ENCODE measurements at places on chromosomes 13 and 19. TPM values are rescaled to one million over a fixed set of nuclear protein-coding genes. Genes with fewer than 3 reads are reported as not detected.

GRCh38 chr13:52924289-52925148, 76.1 kb upstream of the PCDH8 start:
- no peak for DNase-seq

- no peak for DNase-seq
Measured at GRCh38 chr13:89832827-89833226, 1514.7 kb upstream of the MIR17HG start.

- DNase-seq, result no peak
Measured at GRCh38 chr13:99103536-99103935, 97.1 kb upstream of the UBAC2 start.

GRCh38 chr19:39409208-39410016, 2.8 kb downstream of the ZFP36 start:
- DNase-seq, result no peak

- no peak for DNase-seq
Measured at GRCh38 chr19:35742121-35742724, at the start of gene IGFLR1. Gene IGFLR1 (minus strand): TSS chr19:35742452. CDS start chr19:35741180, 1,272 bp downstream.

GRCh38 chr19:16141043-16141442, 2.4 kb upstream of the HSH2D start:
- DNase-seq, result no peak

DNA sequence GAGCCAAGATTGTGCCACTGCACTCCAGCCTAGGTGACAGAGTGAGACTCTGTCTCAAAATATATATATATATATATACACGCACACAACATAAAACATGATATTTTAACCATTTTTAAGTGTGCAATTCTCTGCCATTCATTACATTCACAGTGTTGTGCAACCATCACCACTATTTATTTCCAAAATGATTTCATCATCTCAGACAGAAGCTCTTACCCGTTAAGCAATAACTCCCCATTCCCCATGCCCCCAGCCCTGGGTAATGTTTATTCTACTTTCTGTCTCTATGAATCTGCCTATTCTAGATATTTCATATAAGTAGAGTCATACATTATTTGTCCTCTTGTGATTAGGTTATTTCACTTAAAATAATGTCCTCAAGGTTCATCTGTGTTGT, 20.3 kb downstream of the WDR88 start:
- DNase-seq, result no peak

DNA sequence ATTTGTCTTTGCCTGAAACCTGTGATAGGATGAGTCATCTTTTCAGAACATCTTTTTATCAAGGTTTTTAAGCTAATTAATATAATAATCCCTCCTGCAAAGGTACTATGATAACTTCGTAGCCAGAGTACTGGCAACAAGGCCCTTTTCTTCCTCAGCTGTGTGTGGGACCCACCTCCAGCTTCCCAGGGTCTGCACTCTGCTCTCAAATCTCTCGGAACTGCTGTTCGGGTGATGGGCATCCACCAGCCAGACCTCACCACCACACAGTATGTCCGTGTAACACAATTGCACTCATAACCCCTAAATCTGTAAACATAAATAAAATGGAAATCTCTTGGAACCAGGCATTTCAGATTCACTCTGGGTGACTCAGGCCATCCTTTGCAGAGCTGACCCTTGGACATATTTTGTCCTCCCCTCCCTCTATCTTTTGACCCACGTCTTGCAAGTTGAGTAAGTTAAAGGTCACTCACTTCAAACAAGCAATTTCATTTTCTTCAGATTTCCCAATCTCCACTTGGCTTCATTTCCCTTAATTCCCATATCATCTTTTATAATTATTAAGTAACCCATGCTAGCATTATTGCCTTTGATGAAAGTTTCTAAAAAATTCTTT, 29.5 kb downstream of the COL4A1 start:
- DNase-seq, result no peak

GRCh38 chr13:32956595-32956933, 59.7 kb upstream of the KL start:
- DNase-seq, result no peak

DNA sequence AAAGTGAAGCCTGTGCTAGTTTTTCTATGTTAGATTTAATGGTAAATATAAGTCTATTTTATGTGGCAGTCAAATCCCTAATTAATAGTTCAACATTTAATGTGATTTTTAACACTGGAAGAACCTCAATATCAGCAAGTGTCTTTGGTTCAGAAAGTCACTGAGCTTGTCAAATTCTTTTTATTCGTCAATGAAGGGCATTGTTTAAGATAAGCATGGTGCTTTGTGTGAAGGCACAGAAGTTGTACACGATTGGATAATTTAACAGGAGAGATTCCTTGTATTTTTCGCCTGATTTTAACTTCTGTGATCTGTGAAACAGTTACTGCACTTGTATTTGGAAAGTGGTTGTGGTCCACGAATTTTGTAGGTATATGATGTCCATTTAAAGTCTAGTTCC, 30.2 kb upstream of the RB1 start:
- DNase-seq, result no peak

GRCh38 chr13:34637138-34637537, 304.9 kb upstream of the NBEA start:
- DNase-seq, result no peak

GRCh38 chr19:32542477-32543108, 38.4 kb upstream of the PDCD5 start:
- DNase-seq, result no peak

DNA sequence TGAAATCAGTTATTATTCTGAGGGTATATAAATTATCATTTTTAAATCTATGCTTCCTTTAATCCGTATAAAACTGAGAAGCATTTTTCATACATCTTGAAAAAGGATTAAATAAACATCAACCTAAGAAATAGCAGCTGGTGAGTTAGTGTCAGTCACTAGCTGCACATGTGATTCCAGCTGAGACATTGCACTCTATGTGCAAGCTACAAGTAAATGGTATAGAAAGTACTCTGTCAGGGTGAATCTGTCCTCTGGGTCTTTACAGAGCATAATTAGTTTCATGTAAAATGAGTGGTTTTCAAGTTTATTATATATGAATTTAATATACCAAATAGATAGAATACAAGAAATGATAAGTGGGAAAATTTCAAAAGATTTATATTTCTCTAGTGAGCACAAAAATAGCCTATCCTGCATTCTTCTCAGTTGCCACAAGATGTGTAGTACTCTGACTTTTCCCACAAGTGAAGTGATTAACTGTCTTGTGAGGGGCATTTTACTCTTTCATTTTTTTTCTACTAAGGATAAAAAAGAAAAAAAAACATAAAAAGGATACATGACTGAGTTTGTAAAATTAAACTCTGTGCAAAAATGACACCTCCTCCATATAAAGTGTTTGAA, 1372.1 kb downstream of the PCDH9 start:
- DNase-seq, result no peak

DNA sequence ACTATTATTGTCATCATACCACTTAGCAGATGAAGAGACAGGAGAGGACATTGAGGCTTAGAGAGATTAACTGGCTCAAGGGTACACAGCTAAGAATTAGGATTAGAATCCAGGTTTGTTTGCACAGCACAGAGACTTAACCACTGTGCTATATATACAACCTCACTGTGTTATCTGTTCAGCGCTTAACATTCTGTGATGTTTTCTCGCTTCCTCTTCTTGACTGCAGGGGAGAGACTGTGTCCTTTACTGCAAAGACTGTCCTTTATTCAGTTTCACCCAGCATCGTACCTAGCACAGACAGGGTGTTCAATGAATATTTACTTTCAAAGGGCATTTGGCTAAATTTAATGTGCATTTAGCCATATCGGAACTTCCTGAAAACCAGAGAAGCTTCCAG, 54.9 kb upstream of the PCDH8 start:
- no peak for DNase-seq

DNA sequence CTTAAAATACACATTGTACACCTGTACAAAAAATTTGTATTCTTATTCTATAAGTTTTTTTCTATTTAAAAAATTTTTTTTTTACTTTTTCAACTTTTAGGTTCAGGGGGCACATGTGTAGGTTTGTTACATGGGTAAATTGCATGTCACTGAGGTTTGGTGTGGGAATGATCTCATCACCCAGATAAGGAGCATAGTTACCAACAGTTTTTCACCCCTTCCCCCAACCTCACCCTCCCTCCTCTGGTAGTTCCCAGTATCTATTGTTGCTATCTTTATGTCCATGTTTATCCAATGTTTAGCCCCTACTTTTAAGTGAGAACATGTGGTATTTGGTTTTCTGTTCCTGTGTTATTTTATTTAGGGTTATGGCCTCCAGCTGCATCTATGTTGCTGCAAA, 89.9 kb downstream of the CDK8 start:
- no peak for DNase-seq

GRCh38 chr13:109605846-109606245, 180.5 kb downstream of the IRS2 start:
- DNase-seq, result no peak

GRCh38 chr19:28403690-28404089, 809.3 kb downstream of the UQCRFS1 start:
- DNase-seq, result no peak

DNA sequence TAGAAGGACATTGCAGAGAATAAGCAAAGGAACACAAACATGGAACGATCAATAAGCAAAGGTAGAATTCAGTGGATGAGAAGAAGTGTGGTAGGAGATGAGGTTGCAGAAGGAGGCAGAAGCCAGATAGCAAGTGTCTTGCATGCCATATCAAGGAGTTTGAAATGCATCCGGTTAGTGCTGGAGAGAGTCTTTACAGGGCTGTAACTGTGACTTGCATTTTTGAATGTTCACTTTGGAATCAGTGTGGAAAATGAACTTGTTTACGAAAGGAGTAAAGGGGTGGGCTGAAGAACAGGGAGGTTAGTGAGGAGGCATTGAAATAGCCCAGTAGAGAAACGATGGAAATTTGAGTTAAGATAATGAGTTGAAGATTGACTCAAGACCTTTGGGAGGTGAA, 90.7 kb upstream of the MBNL2 start:
- no peak for DNase-seq

- DNase-seq, result no peak
Measured at GRCh38 chr13:73171926-73172325, 113.1 kb downstream of the KLF5 start.

The ZSCAN4 gene
- total RNA-seq, result not detected

The KLK3 gene
- not detected for total RNA-seq

The FPR1 gene
- 7.1 TPM for total RNA-seq

The MEIOSIN gene
- total RNA-seq, result not detected

The HSH2D gene
- 2.4 TPM for total RNA-seq

The ONECUT3 gene
- total RNA-seq, result not detected

The S1PR4 gene
- 0.74 TPM for total RNA-seq
